ENCODE measurements at places on chromosomes 5 and 9.

DNA sequence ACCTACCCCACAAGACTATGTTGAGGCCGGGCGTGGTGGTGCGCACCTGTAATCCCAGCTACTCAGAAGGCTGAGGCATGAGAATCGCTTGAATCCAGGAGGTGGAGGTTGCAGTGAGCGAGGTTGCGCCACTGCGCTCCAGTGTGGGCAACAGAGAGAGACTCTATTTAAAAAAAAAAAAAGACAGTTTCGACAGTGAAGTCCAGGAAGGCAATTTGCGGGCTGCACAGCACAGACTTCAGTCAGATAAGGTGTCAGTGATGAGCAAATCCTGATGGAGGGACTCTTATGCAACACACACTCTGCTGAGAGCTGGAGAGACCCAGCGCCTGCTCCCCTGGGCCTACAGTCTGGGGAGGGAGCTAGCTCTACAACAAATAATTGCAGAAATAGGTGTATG is 14.2 kb downstream of the CCNJL start:
- DNase-seq = no peak

GRCh38 chr9:134992755-134993124 is 75.0 kb upstream of the FCN1 start:
- DNase-seq = no peak

GRCh38 chr9:133493428-133493827 is 14.5 kb upstream of the SLC2A6 start:
- no peak for DNase-seq

GRCh38 chr5:30808996-30809395 is 384.5 kb upstream of the CDH6 start:
- no peak for DNase-seq

DNA sequence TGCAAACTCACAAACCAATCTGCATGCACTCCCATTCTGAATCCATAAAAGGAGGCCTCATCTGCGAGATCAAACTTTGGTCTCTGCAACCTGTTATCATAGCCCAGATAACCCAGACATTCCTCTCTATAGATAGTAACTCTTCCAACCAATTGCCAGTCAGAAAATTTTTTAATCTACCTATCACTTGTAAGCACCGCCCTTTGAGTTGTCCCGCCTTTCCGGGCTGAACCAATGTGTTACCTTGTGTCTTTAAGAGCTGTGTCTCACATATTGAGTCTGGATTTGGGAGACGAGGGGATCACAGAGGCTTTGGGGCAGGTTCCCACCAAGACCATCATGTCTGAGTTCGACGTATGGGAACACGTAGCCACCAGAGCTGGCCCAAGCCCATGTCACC is 91.1 kb upstream of the PPP1R26 start:
- DNase-seq = no peak

GRCh38 chr5:148998174-148998797 is 64.6 kb downstream of the SH3TC2 start:
- DNase-seq = peak; percentile 24

DNA sequence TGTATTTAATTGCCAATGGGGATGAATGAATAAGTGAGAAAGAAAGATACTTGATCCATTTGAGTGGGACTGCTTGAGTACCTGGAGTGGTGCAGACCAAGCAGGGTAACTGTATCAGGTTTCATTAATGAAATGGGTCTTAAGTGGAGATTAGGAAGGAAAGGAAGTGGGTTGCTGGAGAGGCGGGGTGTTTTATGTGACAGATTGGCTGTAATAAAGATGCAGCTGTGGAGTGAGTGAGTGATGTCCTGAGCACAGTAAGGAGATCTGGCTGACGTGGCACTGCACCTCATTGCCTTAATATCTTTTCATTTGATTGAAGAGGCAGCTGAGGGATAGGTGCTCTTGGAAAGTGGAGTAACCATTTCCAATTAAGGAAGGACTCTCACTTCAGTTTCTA is 161.0 kb upstream of the CCDC152 start:
- peak; percentile 39 for DNase-seq

DNA sequence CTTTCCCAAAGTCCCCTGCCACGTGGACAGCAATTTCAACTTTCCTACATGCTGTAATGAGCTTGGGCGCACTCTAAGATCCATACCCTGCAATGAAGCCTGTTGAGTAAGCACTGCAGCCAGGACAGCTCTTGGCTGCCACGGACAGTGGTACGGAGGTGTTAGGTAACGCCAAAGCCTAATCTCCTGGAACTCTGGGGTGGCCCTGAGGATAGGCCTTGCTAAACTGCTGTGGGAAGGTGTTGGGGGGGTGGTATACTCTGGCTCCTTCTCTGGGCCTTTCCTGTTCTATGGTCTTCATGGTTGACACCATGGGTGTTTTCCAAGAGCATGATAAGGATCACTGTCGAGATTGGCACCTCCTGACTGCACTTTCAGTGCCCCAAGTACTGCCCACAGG is 66.4 kb upstream of the PITX1 start:
- no peak for DNase-seq

GRCh38 chr9:106755736-106756135 is 107.2 kb upstream of the ZNF462 start:
- no peak for DNase-seq

GRCh38 chr9:120777229-120777628 is 16.0 kb downstream of the FBXW2 start:
- no peak for DNase-seq

DNA sequence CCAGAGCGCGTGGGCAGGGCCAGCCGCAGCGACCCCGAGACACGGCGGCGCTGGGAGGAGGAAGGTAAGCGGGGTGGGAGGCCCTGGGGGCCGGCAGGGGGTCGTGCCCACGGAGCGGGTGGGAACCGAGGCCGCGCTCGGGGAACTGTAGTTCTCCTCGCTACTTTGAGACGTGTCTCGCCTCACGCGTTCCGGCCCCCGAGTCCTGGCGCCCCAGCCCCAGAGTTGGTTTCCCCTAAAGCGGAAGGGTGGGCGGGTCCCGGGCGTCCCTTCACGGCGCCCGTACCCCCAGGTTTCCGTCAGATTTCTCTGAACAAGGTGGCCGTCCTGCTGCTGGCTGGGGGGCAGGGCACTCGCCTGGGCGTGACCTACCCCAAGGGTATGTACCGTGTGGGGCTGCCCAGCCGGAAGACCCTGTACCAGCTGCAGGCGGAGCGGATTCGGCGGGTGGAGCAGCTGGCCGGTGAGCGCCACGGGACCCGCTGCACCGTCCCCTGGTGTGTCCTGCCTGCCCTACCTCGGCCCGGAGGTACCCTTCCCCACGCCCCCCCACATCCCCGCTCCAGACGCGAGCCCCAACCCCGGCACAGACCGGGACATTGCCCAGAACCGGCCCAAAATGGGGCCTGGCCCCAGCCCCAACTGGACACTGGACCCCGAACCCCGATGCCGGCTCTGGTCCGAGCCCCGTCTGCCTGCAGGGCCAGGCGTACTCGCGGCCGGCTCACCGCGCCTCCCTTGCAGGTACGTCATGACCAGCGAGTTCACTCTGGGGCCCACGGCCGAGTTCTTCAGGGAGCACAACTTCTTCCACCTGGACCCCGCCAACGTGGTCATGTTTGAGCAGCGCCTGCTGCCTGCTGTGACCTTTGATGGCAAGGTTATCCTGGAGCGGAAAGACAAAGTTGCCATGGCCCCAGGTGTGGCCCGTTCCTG is 709 bp downstream of the UAP1L1 start:
- no peak for DNase-seq

GRCh38 chr5:57816108-57816507 is 333.5 kb upstream of the ACTBL2 start:
- DNase-seq = no peak

DNA sequence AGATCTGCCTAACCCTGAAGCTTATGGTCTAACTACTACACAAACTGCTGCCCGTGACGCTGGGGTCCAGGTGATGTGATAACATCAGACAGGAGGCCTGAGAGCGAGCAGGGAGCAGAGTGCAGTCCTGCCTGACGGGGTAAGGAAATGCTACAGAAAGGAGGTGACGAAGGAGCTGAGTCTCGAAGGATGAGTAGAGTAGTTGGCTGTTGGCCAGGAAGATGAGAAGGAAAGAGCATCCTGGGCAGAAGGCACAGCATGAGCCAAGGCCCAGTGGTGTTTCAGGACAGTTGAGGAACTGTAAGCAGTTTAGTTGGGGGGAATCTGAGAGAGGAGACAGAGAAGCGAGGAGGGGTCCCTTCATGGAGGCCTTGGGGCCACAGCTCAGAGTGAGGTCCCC is 136.0 kb upstream of the TBC1D2 start:
- no peak for DNase-seq

DNA sequence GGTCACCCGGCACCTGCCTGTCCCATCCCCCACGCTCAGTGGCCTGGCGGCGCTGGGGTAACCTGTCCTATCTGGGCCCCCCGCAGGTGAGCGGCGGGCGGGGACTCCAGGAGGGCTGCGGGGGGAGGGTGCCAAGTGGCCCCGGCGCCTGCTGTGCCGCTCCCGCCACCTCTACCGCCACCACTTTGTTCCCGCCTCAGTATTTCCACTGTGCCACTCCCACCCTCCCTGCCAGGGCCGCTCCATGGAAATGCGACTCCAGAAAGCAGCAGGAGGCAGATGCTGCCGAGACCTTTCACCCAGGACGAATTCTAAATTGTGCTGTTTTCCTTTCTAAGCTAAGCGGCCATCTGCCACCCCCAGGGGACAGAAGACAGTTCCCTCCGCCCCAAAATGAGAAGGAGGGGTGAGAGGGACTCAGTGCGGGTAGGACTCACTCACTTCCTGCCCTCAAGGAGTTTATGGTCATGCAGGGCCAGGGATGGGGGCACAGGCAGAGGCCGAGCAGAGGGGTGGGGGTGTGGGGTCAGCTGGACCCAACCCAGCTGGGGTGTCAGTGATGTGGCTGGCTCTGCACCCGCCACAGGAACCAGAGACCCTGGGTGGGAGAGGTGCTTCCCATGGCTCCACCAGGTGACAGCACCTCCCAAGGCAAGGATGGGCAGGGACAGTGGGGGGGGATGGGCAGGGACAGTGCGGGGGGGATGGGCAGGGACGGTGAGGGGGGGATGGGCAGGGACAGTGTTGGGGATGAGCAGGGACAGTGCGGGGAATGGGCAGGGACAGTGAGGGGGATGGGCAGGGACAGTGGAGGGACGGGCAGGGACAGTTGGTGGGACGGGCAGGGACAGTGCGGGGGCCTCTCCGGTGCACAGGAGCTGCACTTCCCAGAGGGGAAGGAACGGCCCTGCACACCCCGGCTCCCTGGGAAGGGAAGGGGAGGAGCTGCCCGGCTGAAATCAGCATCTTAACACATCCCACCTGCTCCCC is 17.8 kb downstream of the NOTCH1 start:
- peak; percentile 95 for DNase-seq

GRCh38 chr5:157816682-157817386 is 42.1 kb downstream of the CLINT1 start:
- no peak for DNase-seq

- DNase-seq = no peak
Measured at GRCh38 chr5:131610198-131611063, 24.6 kb downstream of the RAPGEF6 start.

DNA sequence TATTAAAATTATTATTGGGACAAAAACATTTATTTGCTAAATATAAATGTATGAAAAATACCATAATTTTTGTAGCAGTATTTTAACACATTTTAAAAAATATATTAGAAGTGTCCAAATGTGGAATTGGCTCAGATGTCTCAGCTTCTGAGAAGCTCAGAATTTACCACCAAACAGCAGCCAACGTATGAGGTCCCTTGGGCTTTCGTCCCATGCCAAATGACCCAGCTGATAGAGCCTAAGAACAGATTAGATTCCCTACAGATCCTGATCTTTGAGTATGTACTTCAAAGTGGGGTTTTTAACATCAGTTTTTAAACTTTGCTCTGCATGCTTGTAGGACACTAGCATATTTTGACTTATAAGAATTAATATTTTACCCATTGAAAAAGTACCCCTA is 77.3 kb upstream of the RPS23 start:
- no peak for DNase-seq

DNA sequence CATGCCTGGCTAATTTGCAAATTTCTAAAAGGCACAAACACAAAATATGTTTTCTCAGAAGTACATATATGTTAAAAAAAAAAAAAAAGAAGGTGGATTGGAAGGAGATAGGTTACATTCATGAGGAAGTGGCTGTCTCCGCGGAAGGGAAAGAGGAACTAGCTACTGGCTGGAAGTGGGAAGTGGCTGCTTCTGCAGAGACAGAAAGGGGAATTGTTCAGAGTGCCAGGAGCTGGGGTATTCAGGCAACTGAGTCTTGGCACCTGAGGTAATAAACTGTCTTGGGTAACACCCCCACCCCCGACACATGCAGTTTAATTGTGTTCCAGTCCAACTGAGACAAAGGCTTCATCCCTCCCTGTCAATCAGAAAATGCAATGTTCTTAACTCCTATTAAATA is 45.6 kb downstream of the S1PR3 start:
- no peak for DNase-seq

DNA sequence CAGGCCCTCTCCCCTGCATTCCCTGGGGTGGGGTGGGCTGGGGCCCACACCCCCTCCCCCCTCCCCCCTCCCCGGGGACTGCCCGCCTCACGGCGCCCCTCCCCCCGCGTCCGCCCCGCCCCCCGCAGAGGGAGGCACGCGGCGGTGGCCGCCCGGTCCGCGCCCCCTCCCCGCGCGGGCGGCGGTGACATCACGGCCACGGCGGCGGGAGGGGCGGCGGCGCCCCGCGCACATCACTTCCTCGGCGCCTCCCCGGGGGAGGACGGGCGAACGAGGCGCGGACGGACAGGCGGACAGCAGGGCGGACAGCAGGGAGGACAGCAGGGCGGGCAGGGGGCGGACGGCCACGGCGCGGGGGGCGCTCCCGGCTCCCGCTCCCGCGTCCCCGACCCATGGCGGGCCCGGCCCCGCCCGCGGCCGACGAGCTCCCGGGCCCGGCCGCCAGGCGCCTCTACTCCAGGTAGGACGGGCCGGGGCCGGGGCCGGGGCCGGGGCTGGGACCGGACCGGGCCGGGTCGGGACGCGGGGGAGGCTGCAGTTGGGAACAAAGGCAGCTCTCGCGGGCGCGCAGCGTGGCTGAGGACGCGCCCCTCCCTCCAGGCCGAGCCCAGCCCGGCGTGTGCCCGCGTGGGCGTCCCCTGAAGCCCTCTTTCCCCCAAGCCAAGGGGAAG is at the start of gene GPSM1:
TSS of gene GPSM1 (plus strand) at position 236 of the 671 bp plus-strand sequence. CDS start at position 393, 157 bp downstream.
- DNase-seq = peak; percentile 64

- DNase-seq = no peak
Measured at GRCh38 chr9:90141723-90142122, 500.9 kb downstream of the DIRAS2 start.

GRCh38 chr9:114163517-114163951 is 8.2 kb downstream of the COL27A1 start:
- no peak for DNase-seq

- no peak for DNase-seq
Measured at GRCh38 chr5:137272831-137273230, 226.3 kb downstream of the SPOCK1 start.

GRCh38 chr9:16238623-16239138 is 631.8 kb downstream of the BNC2 start:
- no peak for DNase-seq

GRCh38 chr9:130939405-130940026 is 469 bp upstream of the FIBCD1 start:
- peak; percentile 46 for DNase-seq

DNA sequence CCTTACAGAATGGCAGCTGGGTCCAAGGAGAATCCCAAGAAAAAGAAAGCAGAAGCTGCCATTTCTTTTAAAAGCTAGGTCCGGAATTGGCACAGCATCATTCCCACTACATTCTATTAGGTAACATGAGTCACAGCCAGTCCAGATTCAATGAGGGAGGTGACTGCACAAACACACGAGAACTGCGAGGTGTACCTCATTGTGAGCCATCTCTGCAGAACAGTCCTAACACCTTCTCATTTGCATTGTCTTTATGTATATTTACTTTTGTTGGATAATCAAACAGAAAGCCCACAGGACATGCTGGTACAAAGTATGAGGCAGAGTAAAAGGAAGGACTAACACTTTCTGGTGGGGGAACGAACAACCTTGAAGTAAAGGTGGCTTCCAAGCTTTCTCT is 14.6 kb upstream of the HABP4 start:
- DNase-seq = no peak

Data from NCI-H1417 (cell line).